ELR (cell line): ENCODE measurements at places on chromosomes 4 and X.

GRCh38 chrX:15864629-15865028 lies 10.0 kb upstream of the AP1S2 start:
- peak; percentile 64 for DNase-seq

GRCh38 chr4:168797194-168797593 lies 212.9 kb downstream of the CBR4 start:
- DNase-seq: peak; percentile 91

DNA sequence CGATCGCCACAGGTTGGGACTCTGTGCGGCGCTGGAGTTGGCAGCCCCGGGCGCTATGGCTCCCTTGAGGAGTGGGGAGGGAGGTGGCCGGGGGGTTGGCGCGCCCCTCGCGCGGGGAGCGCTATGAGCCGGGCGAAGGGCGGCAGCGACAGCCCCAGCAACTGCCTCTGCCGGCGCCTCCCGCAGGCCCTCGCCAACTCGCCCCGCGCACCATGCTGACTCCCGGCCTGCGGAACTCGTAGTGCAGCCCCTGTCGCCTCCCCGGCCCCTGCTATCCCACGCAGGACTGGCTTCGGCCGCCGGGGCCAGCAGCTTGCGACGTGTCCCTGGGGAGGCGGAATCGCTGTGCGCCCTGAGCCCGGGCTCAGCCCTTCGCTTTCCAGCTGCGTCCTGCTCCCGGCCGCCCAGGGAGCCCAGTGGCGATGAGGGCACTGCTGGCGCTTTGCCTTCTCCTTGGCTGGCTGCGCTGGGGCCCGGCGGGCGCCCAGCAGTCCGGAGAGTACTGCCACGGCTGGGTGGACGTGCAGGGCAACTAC lies 415 bp downstream of the SHISA3 start:
- no peak for DNase-seq

GRCh38 chr4:16124232-16124631 lies 40.4 kb upstream of the PROM1 start:
- no peak for DNase-seq

DNA sequence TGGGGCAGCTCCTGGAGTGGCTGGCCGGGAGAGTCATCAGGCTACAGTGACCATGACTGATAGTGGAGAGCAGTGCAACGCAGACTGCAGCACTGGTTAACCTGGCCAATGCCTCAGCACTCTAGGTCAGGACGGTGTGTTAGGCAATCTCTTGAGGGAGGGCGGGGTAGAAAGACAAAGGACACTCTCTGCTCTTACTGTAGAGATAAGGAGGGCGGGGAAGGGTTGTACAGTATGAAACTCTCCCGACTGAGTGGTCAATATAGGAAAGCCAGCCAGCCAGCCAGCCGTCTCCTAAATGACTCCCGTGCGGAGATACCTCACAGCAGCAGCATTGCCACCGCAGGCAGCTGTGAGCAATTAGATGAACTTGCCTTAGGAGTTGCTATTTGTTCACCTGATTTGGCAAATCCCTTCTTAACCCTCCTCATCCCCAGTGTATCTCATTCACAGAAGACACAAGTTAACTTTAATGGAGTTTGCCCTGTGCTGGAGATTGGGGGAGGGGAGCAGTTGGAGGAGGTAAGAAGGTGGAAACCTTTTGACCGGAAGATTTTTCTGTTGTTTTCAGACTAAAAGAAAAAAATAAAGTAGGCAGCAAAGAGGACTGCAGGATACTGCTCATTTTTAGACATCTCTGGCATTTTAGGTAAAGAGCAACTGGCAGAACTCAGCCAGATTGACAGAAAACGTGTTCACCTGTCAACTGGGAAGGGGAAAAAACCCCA lies 330.5 kb downstream of the HNRNPD start:
- no peak for DNase-seq

DNA sequence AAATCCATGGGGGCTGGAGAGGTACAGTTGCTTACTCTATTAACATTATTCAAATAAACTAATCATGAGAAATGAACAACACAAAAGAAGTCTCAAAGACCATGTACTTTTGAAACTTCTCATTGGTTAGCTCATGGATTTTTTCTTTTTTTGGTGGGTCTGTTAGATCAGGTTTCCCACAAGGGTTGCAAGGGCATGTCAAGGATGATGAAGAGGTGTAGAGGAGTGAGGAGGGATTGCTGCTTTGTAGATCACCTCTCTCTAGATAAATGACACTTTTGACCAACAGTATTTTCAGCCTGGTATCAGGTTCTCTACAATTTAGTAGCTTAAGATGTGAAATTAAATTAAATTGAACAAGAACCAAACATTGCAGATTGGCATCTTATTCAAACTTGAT lies 417.9 kb upstream of the AGA start:
- no peak for DNase-seq
